ENCODE measurements at places on chromosomes 13 and 19. TPM values are rescaled to one million over a fixed set of nuclear protein-coding genes. Genes with fewer than 3 reads are reported as not detected.

The PRR19 gene
- not detected for total RNA-seq

The KIR2DL1 gene
- not detected for total RNA-seq

The FFAR1 gene
- total RNA-seq: not detected

The ZNF724 gene
- total RNA-seq: 10.2 TPM

The FCER2 gene
- not detected for total RNA-seq

The ZNF430 gene
- total RNA-seq: 10.0 TPM

The IRGC gene
- not detected for total RNA-seq

The FSD1 gene
- 34.1 TPM for total RNA-seq

The PGLYRP1 gene
- not detected for total RNA-seq

The GATAD2A gene
- total RNA-seq: 51.0 TPM

The ZNF570 gene
- total RNA-seq: 4.9 TPM

The GZMM gene
- total RNA-seq: not detected

The ZMYM5 gene
- 14.9 TPM for total RNA-seq

The RFPL4AL1 gene
- total RNA-seq: not detected

The RNF113B gene
- not detected for total RNA-seq

The SLAIN1 gene
- 6.8 TPM for total RNA-seq

The TLE6 gene
- total RNA-seq: 7.1 TPM

The ZNF260 gene
- 21.7 TPM for total RNA-seq

The TDRD12 gene
- not detected for total RNA-seq

The ADAMTSL5 gene
- total RNA-seq: 0.32 TPM

The SRRM5 gene
- total RNA-seq: not detected

The AZU1 gene
- not detected for total RNA-seq

The SIGLEC8 gene
- not detected for total RNA-seq

The LGALS7B gene
- not detected for total RNA-seq

The PABPC3 gene
- total RNA-seq: under 0.01 TPM

The ZNF708 gene
- total RNA-seq: 5.9 TPM

The TMEM150B gene
- not detected for total RNA-seq

The SHISA7 gene
- not detected for total RNA-seq

The CGB3 gene
- total RNA-seq: not detected

The NCAN gene
- total RNA-seq: not detected

The ZNF491 gene
- total RNA-seq: 1.5 TPM

The FGF22 gene
- not detected for total RNA-seq

The PSG1 gene
- not detected for total RNA-seq

The CD177 gene
- not detected for total RNA-seq

The PRSS57 gene
- total RNA-seq: not detected

The ZNF587B gene
- 22.5 TPM for total RNA-seq

The KISS1R gene
- total RNA-seq: not detected

The ING1 gene
- 13.6 TPM for total RNA-seq

The MEDAG gene
- total RNA-seq: 90.3 TPM

The PCDH17 gene
- total RNA-seq: 1.4 TPM

The APOE gene
- total RNA-seq: 0.97 TPM

The SULT2A1 gene
- total RNA-seq: not detected

The KASH5 gene
- total RNA-seq: not detected

The SIGLECL1 gene
- total RNA-seq: not detected

The ZNF616 gene
- 5.2 TPM for total RNA-seq

The ADGRE2 gene
- not detected for total RNA-seq

The FUT1 gene
- total RNA-seq: 5.5 TPM

The CYP4F3 gene
- not detected for total RNA-seq

The FBXO17 gene
- 21.8 TPM for total RNA-seq

The ZNF726 gene
- 2.7 TPM for total RNA-seq

The ZNF175 gene
- 2.9 TPM for total RNA-seq

The ELSPBP1 gene
- not detected for total RNA-seq

The FXYD5 gene
- total RNA-seq: 16.2 TPM

The TYROBP gene
- total RNA-seq: not detected

The FOXA3 gene
- under 0.01 TPM for total RNA-seq

The VSIG10L gene
- total RNA-seq: under 0.01 TPM

The TEX101 gene
- not detected for total RNA-seq

The IGFL2 gene
- total RNA-seq: not detected

Measured in epithelial cell of umbilical artery (primary cell).